ENCODE measurements at places on chromosomes 16 and 17.
A peak's percentile ranks its signal among the peaks of the same experiment; 100 is the strongest.

GRCh38 chr16:17357307-17358062, 113.3 kb downstream of the XYLT1 start:
- DNase-seq, result peak; percentile 8

DNA sequence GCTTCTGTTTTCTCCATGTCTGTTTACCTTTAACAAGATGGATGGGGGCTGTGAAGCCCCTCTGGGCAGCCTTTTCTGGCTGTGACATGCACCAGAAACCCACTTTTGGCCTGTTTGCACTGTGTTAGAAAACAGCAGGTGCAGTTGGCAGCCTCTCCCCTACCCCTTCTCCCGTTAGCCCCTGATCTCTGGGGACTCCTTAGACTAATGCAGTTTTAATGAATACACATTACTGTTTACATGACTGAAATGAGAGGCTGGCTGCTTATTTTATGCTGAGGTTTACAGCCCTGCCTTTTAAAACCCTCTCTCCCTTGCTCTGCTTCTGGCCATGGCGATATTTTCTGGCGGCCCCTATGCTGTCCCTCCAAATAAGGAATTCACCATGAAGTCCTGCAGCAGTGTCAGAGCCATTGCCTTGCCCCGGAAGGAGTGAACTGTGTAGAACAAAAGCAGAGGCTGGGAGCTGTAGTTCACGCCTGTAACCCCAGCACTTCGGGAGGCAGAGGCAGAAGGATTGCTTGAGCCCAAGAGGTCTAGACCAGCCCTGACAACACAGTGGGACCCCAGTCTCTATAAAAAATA, 79.3 kb downstream of the PRKCB start:
- DNase-seq, result no peak

DNA sequence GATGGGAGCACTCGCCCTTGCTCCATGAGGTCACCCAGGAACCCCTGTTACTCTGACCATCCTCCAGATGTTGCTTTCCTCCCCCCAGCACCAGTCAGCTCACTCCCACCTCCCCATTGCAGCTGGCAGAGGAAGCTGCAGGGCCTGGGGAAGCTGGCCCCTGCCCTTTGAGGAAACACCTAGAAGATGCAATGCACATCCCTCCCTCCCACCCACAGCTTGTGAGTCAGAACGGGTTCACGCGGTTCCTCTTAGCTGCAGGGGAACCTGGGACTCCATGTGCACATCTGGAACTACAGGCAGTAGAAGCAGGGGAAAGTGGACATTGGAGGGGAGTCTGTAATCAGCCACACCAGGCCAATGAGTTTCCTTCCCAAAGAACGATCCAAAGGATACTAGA, 96.9 kb downstream of the KATNIP start:
- no peak for DNase-seq

DNA sequence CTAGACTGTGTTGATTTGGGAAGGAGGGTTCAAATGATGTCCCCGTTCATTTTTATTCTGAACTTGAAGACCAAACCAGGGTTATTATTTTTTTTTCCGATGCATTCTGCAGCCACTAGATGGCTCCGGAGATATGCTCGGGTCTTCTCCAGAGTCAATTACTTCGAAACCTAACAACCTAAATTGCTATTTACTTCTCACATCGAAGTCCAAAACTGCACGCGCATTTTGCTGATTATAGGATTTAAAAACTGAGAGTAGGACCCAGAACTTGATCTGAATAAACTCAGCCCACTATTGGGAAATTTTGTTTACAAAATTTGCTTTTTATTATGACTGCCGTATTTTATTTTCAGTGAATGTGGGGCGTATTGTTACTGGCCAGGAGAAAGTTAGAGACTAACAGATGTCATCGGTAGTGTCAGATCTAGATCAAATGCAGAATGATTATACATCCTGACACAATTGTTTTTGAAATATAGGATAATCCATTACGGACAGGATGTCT, 263.8 kb downstream of the HS3ST3A1 start:
- DNase-seq, result peak; percentile 48

GRCh38 chr16:85265161-85265784, 153.0 kb upstream of the CIBAR2 start:
- DNase-seq, result no peak

- DNase-seq, result no peak
These were observed 31.1 kb downstream of the SNN start for GRCh38 chr16:11699234-11699894.

GRCh38 chr16:57884655-57885133, 82.4 kb upstream of the KIFC3 start:
- DNase-seq, result no peak

GRCh38 chr17:28467456-28468025, 5.9 kb upstream of the SLC13A2 start:
- no peak for DNase-seq

GRCh38 chr16:52861614-52862022, 191.1 kb downstream of the CHD9NB start:
- DNase-seq, result peak; percentile 40

- DNase-seq, result no peak
These were observed 115.9 kb upstream of the CIBAR2 start for GRCh38 chr16:85227946-85228862.

GRCh38 chr17:2965621-2966595, 97.5 kb downstream of the OR1D5 start:
- no peak for DNase-seq

GRCh38 chr17:82242977-82243647, 14.3 kb downstream of the SLC16A3 start:
- peak; percentile 84 for DNase-seq

DNA sequence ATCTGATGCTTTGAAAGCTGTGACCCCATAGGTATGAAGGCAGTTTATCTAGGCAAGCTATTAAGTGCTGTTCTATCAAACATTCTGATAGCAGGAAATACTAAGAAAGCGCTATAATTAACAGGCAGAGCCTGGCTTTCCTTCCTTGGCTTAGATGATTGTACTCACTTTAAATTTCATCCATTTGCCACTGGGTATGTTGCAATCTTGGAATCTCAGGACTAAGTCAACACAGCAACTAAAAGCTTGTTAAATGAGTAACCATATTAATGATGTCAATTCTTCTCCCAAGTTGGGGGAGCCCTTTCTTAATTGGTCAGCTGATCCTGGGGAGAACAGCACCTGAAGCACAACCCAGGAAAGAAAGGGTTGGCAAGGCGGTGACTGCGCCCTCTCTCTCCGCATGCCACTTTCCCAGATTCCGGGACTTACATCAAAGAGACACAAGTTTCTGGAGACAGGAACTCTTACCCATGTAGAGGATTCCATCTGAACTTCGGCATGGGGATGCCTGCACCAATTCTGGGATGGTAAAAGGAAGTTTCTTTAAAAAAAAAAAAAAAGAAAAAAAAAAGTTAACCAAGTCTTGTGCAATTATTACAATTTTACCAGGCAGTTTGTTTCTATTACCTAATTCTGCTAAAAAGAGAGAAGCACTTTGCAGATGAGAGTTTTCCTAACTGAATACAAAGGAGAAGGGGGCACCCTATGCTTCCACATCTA, 54.4 kb upstream of the ICAM2 start:
- DNase-seq, result no peak

GRCh38 chr17:28384281-28385036, 13.0 kb downstream of the SARM1 start:
- DNase-seq, result no peak

GRCh38 chr16:5837007-5837670, 739.5 kb upstream of the EEF2KMT start:
- no peak for DNase-seq

GRCh38 chr17:43740541-43740940, 18.1 kb downstream of the SOST start:
- DNase-seq, result no peak

GRCh38 chr17:17935321-17936271, 36.6 kb downstream of the TOM1L2 start:
- DNase-seq, result peak; percentile 45

DNA sequence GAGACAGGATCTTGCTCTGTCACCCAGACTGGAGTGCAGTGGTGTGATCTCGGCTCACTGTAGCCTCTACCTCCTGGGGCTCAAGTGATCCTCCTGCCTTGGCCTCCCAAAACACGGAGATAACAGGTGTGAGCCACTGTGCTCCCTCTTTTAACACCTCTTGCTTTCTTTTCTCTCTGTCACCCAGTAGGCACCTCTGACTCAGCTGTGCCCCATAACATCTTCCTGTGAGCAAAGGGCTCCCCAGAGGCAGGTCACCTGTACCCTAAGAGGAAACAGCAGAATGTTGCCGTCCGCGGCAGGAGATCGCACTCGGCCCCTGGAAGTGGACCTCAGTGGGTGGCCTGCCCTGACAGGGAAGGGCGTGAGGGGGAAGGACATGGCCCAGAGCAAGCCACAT, 918 bp upstream of the NLRC3 start:
- DNase-seq, result no peak

DNA sequence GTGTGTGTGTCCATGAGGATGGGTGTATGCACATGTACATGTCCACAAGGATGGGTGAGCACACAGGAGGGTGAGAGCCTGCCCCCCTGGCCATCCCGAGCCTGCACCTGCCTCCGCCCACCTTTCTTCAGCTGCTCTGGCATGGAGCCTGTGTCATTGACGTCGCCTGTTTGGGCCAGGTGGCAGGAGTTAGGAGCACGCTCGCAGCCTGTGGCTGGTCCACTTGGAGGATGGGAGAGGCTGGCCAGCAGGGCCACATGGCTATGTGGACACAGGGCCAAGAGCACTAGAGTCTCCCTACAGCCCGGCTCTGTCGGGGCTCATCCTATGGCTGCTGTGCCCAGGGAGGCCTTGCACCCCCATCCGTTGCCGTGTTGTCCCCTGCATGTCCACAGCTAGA, 21.4 kb downstream of the BAHCC1 start:
- DNase-seq, result no peak

DNA sequence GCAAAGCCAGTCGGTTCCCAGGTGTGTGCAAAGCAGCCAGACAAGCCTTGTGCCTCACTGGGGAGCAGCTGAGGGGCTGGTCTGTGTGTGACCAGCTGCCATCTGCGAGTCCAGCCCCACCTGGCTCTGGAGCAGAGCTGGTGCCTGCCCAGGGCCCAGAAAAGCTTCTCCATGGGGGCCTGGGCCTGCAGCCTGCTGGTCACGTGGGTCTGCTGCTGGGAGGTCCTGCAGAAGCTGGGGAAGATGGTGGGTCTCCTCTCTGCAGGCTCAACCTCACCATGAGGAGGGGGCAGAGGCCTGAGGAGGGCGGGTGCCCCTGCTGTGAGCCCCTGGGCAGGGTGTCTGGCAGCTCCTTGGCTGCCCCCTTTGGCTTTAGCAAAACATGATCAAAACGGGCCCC, 71.9 kb downstream of the ENGASE start:
- no peak for DNase-seq

GRCh38 chr16:81180578-81180977, 57.9 kb upstream of the BCO1 start:
- no peak for DNase-seq

GRCh38 chr17:4953451-4953961, 2.6 kb downstream of the ENO3 start:
- DNase-seq, result peak; percentile 79

DNA sequence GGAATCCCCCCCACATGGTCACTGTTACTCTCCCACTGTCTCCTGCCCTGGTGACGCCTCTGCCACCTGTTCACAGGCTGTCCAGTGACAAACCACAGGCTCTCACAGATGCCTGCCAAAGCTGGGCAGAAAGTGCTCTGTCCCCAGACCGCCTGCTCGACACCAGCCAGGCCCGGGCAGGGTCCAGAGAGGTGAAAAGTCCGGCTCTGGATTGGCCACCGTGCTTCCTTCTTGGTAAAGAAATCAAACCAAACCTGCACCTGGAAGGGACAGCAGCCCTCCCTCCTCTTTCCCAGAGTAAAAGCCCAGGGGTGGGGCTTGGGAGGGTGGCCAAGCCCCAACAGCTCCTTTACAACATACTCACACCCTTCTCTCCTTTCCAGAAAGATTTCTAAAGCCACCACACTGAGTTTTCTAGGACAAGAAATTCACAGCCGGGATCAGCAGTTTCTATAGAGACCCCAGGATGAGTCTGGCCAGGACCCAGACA, 6.2 kb downstream of the PCGF2 start:
- DNase-seq, result peak; percentile 85

DNA sequence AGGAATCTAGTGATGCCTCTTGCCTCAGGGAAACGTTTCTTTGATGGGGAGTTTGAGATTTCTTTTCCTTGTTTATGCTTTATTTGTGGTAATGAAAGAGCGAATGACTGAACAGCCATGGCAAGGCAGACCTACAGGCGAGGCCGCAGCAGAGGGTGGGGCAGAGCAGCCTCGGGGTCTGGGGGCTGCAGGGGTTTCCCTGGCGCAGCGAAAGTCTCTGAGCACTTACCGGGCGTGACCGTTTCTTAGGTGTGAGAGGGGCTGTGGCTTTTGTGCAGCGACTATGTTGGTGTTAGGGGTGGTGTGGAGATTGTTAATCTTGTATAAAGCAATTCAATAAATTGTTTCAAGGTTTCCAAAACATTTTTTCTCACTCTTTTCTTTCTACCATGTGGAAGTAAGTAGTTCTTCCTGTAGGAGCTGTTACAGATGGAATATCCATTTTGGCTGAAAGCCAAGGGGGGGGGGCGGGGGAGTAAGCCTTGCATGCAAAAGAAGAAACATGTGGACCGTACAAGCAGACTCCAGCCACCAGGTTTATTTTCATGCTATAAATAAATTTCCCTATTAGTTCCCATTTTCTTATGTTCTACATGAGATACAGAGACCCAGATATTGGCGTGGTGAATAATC, 34.8 kb downstream of the UBN1 start:
- peak; percentile 68 for DNase-seq

DNA sequence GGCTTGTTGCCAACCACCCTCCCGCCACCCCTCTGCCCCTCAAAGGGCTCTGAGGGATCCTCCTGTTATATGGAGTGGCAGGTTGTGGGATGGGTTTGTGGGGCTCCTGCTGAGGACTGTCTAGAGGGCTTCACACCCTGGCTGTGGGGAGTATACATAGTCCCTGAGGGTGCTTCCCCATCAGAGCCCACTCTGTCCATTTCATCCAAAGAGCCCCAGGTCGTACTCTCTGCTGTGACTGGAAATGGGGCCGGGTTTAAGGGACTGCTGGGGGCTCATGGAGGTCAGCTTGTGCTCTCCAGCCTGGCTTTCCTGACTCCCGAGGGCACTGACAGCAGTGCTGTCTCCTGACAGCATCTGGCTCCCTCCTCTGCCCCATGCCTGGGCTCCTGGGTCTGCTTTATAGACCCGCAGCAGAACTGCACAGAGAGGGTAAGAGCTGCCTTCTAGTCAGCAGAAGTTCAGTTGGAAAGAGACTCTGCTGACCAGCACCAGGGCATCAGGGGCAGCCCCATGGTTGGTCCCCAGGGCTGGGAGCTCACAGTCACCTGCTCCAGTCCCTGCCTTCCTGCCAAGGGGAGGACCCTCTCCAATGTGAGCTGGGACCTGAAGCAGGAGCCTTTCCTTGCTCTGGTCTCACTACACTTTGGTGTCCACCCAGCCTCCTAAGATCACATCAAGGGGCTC, 17.8 kb upstream of the TNS4 start:
- DNase-seq, result no peak

- peak; percentile 81 for DNase-seq
These were observed 762 bp downstream of the CDK12 start for GRCh38 chr17:39461926-39462569.

- DNase-seq, result no peak
These were observed 6.4 kb upstream of the FOXJ1 start for GRCh38 chr17:76147211-76148014.

- DNase-seq, result no peak
These were observed 59.2 kb downstream of the PLD6 start for GRCh38 chr17:17146786-17147406.

Data from left hindlimb (tissue), 1 donor.